Skin of body (tissue), 3 donors: ENCODE measurements at places on chromosomes 1 and 21. TPM values are rescaled to one million over a fixed set of nuclear protein-coding genes. Genes with fewer than 3 reads are reported as not detected.

NTRK1 gene
- 0.20 TPM for total RNA-seq

FALEC gene
- not detected for total RNA-seq

CACNA1S gene
- total RNA-seq: 5.3 TPM

PTPN22 gene
- 2.6 TPM for total RNA-seq

CELA2A gene
- not detected for total RNA-seq

AIM2 gene
- total RNA-seq: 0.39 TPM

NBPF6 gene
- not detected for total RNA-seq

C1QTNF12 gene
- total RNA-seq: 2.5 TPM

GSTM2 gene
- 68.4 TPM for total RNA-seq

PADI1 gene
- total RNA-seq: 11.7 TPM

CELA2B gene
- total RNA-seq: 0.30 TPM

HSD3B2 gene
- total RNA-seq: 0.20 TPM

ATP1A4 gene
- total RNA-seq: not detected

TTLL10 gene
- total RNA-seq: 0.39 TPM

PRMT6 gene
- total RNA-seq: 11.8 TPM

MSH4 gene
- 0.39 TPM for total RNA-seq

CCT3 gene
- total RNA-seq: 173 TPM

LHX8 gene
- not detected for total RNA-seq

CLDN17 gene
- 1.1 TPM for total RNA-seq

C1orf210 gene
- 0.99 TPM for total RNA-seq

TFF2 gene
- total RNA-seq: not detected

UMODL1 gene
- under 0.01 TPM for total RNA-seq

ACKR1 gene
- 8.5 TPM for total RNA-seq

AKNAD1 gene
- total RNA-seq: 0.20 TPM

FGR gene
- 9.6 TPM for total RNA-seq

MYOG gene
- total RNA-seq: 11.0 TPM

CNTN2 gene
- total RNA-seq: 2.0 TPM

CFHR4 gene
- not detected for total RNA-seq

FAM163A gene
- total RNA-seq: 0.10 TPM

IL24 gene
- total RNA-seq: not detected

SPATA21 gene
- not detected for total RNA-seq

TLCD4 gene
- 9.0 TPM for total RNA-seq

REN gene
- total RNA-seq: 0.30 TPM

LMX1A gene
- total RNA-seq: 1.1 TPM

DIRAS3 gene
- 1.4 TPM for total RNA-seq

TNFRSF14 gene
- 18.1 TPM for total RNA-seq
